NCI-H2081 (cell line): ENCODE measurements at places on chromosomes 2 and 18.
A peak's percentile ranks its signal among the peaks of the same experiment; 100 is the strongest.

DNA sequence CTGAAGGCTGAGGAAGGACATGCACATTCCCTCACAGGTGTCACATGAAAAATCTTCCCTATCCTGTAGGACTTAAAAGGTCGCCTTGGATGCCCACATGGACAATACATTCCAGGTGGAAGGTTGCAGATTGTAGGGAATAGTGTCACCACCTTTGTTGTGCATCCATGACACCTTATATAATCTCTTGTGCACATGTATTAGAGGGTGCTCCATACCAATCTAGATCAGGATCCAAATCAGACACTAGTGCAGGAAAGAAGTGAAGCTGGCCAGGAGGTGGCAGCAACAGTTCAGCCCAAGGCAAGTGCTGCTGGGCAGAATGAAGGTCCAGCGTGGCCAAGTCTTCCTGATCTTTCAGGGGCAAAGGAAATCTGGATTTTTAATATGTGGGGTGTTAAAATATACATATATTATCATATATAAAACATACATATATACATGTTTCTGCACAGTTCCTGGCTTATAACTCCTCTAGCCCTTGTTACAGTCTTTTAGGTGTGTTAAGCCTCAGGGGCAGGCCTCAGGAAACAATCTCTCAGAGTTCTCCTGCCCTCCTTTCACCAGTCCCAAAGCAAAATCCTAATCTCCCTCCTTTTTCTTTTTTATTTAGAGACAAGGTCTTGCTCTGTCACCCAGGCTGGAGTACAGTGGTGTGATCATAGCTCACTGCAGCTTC, 16.6 kb downstream of the NIF3L1 start:
- DNase-seq: peak; percentile 55

- no peak for DNase-seq
Observed at GRCh38 chr2:42040643-42041278, 7.1 kb upstream of the PKDCC start.

DNA sequence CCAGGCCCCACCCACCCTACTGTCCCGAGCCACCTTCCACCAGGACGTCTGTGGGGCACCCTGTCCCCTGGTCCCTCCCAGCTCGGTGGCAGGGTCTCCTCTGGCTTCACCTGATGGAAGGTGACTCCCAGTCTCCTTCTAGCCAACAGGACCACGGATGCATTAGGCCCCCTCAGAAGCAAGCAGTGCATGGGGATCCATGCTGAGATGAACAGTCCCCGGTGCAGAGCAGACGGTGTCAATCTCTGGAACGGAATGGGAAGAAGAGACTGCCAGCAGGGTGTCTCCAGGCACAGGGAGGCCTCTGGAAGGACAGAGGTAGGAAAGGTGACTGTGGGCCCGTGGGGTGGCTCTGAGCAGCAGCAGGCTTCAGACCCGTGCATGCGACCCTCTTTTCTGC, 65.2 kb upstream of the FZD7 start:
- no peak for DNase-seq

DNA sequence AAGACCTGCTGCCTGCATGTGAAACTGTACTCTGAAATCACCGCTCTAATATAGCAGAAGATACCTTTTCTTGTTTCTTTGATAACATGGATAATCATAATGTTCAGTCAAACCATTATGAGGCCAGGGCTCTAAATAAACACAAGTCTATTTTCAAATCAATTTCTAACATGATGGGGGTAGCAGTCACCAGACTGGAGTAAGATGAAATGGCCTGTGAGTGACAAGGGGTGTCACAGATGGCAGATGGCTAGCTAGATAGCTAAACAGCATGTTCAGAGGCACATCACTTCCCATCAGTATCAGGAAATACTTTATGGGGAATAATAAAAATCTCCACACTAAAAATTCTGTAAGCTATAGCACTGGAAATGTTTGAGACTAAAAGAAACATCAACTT, 14.0 kb downstream of the MBD2 start:
- DNase-seq: no peak

- peak; percentile 21 for DNase-seq
Observed at GRCh38 chr2:28356095-28356911, 36.4 kb upstream of the FOSL2 start.
